ENCODE measurements at places on chromosomes 2 and 18.

GRCh38 chr2:102253140-102253752 lies 58.1 kb upstream of the IL1RL1 start:
- no peak for DNase-seq

- DNase-seq = no peak
Measured at GRCh38 chr2:15521641-15522181, 39.4 kb downstream of the NBAS start.

GRCh38 chr2:199128476-199129229 lies 329.1 kb downstream of the SATB2 start:
- DNase-seq = no peak

GRCh38 chr2:65033178-65033577 lies 23.0 kb upstream of the CEP68 start:
- no peak for DNase-seq

- no peak for DNase-seq
Measured at GRCh38 chr2:96396095-96396494, 60.5 kb downstream of the NCAPH start.

DNA sequence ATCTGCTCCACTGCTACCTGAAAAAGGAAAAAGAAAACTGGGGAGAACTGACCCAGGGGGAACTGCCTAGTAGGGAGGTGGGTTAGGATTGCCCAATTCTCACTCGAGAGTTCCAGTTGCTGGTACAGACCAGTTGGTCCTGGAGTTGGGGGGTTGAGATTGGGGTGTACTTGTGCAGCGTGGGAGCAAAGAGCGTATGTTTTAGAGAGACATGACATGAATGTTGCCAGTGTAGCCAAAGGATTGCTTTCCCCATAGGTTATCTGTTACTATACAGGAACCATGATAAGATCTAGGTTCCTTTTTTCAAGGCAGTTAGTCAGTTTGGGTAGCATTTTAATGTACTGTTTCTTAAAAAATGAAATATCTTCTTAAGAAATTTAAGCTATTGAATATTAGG lies 68.6 kb downstream of the APLF start:
- DNase-seq = no peak

DNA sequence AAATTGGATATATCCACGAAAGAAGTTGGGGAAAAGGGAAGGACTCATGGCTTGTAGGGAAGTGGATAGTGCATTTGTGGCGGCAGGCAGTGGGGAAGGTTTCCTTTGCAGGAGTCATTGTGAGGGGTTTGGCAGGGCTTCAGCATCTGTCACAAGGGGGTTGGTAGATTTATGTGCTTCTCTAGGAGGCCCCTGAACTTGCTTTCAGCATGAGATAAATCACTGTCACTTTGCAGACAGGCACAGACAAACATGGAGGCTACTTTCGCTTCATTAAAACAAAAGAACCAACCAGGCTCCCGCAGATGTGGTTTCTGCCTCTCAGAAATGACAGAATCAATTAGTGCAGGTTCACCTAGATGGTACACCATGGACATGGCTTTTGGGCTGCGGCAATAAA lies 340.7 kb downstream of the TGIF1 start:
- no peak for DNase-seq

- no peak for DNase-seq
Measured at GRCh38 chr2:160742667-160743066, 249.1 kb upstream of the RBMS1 start.

DNA sequence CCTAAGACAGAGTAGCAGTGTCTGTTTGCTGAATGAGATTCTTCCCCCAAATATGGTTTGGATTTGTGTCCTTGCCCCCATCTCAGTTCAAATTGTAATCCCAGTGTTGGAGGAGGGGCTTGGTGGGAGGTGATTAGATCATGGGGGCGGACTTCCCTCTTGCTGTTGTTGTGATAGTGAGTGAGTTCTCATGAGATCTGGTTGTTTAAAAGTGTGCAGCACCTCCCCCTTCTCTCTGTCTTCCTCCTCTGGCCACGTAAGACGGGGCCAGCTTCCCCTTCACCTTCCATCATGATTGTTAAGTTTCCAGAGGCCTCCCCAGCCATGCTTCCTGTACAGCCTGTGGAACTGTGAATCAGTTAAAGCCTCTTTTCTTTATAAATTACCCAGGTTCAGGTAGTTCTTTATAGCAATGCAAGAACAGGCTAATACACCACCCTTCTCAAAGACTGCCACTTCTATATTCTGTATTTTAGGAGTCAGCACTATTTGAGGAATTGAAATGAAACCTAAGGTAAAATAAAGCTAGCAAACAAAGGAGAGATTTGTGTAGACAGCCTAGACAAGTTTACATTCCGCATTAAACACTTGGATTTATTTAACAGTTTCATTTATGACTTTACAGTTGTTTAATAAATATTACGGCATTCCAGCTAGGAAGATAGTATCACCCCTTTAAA lies 21.6 kb downstream of the FBXO36 start:
- DNase-seq = no peak

DNA sequence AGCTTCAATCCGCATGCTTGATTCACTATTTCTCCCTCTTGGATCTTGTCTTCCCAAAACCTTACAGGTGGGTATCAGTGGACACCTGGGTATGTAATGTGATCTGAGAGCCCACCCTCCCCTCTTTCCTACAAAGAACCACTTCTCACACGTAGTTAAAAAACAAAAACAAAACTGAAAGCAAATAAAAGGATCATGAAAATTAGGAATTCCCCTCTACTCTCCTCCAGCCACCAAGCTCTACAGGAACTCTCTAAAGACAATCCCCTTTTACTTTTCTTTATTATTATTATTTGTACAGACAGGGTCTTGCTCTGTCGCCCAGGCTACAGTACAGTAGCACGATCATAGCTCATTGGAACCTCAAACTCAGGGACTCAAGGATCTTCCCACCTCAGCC lies 40.8 kb upstream of the MYO1B start:
- no peak for DNase-seq

DNA sequence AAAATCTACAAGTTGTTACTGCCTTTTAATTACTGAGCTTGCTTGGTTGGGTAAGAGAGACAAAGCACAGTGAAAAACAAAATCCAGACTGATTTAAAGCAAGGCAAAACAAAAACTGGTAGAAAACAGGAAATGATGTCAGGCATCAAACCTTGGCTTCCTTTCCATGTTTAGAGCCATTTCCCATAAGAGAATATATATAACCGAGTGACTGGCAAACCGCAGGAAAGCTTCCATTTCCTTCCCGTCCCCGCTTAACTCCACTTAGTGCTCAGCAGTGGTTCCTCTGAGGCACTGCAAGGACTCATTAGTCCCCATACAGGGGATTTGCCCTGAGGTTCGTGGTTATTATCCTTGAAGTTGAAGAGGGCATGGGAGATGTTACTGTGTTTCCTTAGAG lies 446.3 kb downstream of the LPIN1 start:
- no peak for DNase-seq

DNA sequence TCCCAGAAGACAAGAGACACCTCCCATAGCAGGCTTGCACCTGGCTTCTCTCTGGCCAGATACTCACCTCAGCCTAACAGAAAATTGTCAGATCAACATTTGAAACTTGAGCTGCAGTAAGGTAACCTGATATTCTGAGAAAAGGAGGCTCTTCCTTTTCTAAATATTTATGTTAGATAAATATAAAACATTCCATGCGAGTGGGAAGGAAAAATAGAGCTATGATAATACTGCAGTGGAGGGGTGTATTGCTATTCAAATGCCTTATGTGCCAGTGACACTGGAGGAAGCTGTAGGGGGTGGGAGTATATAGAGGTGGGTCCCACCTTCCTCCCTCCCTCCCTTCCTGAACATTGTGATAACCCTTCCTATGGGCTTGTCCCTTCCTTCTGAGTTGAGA lies 515.5 kb upstream of the CHAC2 start:
- DNase-seq = no peak

DNA sequence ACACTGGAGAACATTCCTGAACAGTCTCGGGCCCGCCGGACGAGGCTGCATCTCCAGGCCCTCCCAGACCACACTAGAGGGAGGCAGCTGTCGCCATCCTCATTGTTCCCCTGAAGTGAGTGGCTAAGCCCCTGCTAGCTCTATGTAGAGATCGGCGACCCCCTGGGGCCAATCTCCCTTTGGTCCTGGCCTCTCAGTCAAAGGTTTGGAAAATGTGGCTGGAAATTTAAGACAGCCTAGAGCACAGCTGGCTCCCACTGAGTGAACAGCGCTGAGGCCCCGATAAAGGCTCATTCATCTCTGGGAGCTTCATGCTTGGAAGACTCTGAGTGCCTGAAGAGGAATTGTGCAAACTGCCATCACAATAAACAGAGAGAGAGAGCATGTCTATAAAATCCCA lies 360.3 kb downstream of the CLIP4 start:
- no peak for DNase-seq

DNA sequence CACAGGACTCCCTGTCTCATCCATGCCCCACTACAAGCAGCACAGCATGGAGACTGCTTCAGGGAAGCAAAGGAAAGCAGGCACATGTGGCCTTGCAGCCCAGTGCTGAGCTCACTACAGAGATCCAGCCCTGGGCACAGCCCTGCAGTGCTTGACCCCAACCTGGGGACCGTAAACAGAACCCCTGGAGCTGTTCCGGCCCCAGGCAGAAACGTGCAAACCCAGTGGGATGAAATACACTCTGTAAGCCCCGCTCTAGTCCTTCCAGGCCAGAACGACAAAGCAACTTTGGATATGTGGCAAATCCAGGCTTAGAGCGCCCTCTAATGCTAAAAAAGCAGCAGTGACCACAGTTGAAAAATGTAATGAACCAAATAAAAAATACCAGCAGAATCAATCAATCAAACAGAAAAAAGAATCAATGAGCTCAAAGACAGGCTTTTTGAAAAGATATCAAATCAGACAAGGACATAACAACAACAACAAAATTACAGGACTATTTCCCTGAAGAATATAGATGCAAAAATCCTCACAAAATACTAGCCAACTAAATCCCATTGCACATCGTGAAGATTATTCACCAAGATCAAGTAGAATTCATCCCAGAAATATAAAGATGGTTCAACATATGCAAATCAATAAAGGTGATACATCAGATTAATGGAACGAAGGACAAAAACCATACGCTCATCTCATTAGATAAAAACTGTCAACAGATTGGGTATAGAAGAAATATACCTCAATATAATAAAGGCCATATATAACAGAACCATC lies 45.6 kb downstream of the ZNF519 start:
- DNase-seq = no peak

- no peak for DNase-seq
Measured at GRCh38 chr2:163665817-163666216, 70.0 kb downstream of the FIGN start.

DNA sequence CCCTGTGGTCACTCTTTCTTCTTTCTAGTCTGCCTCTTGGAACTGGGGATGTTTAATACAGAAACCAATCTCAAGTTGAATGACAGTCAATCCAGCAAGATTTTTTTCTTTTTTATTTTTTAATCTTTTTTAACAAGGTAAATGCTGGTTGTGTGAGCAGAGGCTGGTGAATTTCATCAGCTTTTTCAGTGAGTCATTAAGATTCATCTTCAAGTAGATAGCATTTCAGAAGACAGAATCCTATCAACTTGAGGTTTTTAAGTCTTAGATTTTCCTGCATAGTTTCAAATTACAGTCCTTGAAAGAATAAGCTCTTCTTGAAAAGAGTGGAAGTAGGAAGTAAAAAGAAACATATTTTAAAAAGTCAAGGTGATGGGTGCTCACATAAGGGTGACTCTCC lies 12.4 kb downstream of the SLC8A1 start:
- DNase-seq = no peak

DNA sequence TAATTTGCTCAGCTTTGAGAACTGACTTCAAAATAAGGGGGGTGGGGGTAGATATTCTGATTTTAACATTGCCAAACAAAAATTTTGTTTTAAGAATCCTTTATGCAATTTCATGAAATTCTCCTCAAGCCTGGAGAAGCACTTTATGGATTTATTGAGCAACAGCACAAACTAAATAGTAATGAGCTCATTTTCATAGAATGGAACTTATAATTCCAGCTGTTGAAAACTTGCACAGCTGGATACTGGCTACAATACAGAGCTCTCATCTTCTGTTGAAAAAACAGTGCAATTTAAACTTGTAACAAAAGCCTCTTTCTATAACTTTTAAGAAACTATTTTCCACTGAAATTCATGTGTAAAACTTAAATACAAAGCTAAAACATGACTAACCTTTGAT lies 137.6 kb upstream of the FN1 start:
- no peak for DNase-seq

- no peak for DNase-seq
Measured at GRCh38 chr2:6353669-6354068, 512.0 kb downstream of the CMPK2 start.

DNA sequence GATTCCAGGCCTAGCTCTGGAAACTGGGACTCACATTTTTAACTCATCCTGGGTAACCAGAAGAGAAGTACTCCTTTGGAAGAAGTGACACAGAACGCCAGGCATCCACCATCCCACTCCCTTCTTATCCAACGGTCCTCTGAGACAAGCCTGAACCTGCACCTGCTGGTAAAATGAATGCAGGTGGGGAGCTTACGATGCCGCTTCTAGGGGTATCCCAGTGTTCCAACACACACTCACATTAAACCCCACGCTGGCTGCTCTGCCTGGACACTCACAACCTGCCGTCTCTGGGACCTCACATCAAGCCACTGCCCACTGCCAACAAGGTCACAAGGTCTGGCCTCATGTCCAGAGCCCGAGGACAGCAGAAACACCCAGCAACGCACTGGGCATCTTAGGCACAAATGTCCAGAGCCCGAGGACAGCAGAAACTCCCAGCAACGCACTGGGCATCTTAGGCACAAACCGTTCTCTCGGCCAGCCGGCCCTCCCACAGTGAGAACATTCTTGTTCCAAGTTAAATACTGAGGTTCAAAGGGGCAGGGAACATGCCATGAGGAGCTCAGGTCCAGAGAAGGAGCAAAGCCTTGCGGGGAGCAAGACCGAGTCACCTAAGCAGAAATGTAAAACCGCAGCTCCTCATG lies 9.9 kb downstream of the SLC66A2 start:
- DNase-seq = peak; percentile 16

- DNase-seq = no peak
Measured at GRCh38 chr2:174678395-174678794, 80.8 kb upstream of the WIPF1 start.

DNA sequence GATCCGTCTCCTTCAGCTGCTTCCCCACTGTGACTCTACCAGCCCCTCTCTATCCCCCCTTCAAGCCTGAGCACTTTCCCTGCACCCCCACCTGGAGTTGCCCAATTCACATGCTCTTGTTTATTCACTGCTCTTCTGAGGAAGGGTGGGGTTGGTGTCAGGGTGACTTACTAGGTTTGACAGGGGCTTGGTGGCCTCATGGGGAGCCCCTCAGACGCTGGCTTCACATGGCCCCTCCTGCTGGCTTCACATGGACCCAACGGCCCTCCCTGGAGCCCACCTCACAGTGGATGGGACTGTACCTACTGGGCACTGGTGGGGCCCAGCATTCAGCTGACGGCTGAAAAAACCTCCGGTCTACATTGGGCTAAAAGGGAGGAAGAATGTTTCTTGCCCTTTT lies 16.7 kb upstream of the MRPL33 start:
- DNase-seq = no peak

DNA sequence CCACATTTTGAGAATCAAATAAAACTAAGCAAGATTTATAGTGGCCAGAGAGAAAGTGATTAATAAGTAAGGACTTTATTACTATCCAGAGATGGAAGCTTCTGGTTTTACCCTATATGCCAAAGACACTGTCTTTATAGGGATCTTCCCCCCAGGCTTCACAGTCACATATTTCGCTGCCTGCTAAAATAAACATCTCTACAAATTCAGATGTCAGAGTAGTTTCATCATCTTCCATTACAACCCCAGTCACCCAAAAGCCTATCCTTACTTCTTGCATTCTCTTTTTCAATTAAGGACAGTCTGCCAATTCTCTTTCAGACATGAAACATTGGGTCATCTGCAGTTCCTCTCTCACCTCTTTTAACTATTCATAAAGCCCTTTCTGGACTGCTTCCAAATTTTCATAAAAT lies 28.3 kb downstream of the CREB1 start:
- no peak for DNase-seq
